ENCODE measurements at places on chromosomes 1 and 21.

- no peak for DNase-seq
Observed at GRCh38 chr1:151944857-151945575, 35.7 kb upstream of the THEM4 start.

DNA sequence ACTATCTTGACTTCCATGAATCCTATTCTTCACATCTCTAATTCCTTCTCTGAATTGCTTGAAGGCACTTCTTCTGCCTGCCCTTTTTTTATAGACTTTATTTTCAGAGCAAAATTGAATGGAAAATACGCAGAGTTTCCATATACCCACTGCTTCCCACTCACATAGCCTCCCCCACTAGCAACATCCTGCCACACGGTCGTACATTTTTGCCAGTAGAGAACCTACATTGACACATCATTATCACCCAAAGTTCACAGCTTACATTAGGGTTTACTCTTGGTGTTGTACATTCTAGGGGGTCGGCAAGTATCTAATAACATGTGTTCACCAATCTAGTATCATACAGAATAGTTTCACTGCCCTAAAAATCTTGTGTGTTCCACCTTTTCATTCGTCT is 12.3 kb downstream of the EEIG2 start:
- no peak for DNase-seq

DNA sequence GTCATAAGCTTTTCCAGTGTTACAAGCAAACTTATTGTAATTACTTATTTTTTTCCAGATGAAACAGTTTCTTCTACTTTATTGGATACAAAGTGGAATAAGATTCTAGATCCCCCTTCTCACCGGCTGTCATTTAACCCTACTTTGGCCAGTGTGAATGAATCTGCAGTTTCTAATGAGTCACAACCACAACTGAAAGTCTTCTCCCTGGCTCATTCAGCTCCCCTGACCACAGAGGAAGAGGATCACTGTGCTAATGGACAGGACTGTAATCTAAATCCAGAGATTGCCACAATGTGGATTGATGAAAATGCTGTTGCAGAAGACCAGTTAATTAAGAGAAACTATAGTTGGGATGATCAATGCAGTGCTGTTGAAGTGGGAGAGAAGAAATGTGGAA is 95.5 kb downstream of the ZFYVE9 start:
- peak; percentile 63 for DNase-seq

DNA sequence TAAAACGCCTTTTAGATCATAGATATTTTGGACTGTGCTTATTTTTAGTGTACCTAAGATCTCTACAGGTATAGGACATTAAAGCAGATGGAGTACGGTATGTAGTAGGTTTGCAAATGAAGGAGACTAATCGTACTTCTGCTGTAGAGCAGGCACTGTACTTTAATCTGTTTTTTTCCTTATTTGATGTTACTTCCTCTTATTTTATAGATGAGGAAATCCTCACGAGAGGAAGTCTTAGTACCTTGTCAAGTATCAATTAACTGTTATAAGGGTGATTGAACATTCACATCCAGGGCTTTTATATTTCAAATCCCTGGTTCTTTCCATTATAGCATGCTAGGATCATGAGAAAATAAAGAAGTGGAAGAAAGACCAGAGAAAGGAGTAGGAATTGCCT is 41.1 kb downstream of the CACHD1 start:
- no peak for DNase-seq

DNA sequence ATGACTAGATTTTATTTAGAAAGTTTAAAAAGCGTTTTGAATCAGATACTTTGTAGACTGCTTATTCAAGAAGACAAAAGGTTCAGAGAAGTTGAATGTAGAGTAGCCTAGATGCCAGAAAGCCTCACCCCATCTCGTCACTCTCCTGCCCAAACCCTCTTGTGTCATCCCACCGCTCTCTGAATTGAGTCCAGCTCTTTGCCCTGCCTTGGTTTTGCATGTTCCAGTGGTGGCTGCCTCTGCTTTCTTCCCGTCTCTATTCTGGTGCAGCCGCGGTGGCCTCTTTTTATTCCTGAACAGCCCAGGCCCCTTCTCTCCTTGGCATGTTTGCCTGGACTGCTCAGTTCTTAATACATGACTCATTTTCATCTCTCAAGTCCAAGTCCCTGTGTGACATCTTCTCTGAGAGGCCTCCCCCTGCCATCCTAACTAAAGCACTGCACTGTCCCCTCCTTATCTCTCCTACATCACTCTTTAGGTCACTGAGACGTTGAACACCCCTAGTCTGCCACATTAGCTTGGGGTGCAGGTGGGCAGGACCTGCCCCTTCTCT is 22.9 kb downstream of the PRDM2 start:
- DNase-seq: no peak

DNA sequence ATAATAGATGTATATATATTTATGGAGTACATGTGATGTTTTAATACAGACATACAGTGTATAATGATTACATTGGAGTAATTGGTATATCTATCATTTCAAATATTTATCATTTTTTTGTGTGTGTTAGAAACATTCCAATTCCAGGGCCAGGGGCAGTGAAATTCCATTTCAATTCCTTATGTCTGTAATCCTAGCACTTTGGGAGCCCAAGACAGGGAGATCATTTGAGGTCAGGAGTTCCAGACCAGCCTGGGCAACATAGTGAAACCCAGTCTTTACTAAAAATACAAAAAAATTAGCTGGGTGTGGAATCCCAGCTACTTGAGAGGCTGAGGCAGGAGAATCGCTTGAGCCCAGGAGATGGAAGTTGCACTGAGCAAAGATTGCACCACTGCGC is 30.4 kb upstream of the PDC start:
- DNase-seq: no peak

DNA sequence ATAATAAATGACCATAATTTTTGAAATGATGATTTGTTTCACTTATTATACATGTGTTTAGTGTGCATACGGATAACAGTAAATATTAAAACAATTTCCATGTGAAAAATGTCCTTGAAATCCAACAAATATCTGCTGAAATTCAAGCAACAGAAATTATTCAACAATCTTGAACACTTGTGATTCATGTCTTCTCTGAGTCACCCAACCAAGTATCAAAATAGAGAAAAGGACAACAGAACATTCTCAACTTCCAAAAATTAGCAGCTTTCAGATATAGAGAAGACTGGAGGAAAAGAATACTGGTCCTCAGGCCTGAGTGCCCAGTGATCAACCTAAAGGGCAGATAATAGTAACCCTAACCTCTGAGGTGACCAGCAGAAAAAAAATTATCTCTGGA is 90.8 kb downstream of the VAV3 start:
- no peak for DNase-seq

- DNase-seq: no peak
Observed at GRCh38 chr1:53398576-53399365, 60.4 kb upstream of the DMRTB1 start.

DNA sequence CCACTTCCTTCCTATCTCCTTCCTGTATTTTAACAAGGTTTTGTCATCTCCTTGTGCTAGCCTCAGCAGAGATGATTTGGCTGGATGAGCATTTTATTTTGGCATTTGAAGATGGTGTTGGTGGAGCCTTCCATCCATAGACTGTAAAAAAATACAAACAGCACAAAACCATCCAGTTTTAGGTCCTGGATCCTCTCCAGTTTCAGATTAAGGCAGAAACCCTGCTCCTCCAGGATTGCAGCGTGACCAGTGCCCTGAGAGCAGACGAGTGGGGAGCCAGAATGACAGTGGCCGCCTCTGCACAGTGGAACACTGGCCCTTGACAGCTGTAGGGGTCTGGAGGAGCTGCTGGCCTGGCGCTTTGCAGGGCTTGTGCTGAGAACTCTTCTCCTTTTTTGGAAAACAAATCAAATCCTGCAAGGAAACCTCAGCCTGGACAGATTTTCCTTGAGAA is 72.2 kb upstream of the GADD45A start:
- no peak for DNase-seq

- no peak for DNase-seq
Observed at GRCh38 chr1:4161366-4162006, 261.4 kb upstream of the C1orf174 start.

DNA sequence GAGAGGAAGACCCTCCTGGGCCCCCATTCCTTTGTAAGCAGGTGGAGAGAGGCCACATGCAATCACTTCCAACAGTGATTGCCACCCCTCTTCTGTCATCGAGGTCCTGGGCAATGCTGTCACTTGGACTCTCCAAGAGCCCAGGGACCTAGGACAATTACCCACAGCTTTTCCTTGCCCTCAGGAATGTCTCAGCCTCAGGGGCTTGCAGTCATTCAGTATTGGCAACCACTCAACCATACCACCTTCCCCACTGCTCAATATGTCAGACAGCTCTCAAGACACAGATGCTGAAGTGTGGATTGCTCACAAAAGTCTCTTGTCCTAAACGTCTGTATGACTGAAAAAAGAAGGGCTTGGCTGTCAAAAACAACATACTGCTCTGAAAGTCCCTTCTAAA is 87.8 kb downstream of the PTPN14 start:
- DNase-seq: no peak

DNA sequence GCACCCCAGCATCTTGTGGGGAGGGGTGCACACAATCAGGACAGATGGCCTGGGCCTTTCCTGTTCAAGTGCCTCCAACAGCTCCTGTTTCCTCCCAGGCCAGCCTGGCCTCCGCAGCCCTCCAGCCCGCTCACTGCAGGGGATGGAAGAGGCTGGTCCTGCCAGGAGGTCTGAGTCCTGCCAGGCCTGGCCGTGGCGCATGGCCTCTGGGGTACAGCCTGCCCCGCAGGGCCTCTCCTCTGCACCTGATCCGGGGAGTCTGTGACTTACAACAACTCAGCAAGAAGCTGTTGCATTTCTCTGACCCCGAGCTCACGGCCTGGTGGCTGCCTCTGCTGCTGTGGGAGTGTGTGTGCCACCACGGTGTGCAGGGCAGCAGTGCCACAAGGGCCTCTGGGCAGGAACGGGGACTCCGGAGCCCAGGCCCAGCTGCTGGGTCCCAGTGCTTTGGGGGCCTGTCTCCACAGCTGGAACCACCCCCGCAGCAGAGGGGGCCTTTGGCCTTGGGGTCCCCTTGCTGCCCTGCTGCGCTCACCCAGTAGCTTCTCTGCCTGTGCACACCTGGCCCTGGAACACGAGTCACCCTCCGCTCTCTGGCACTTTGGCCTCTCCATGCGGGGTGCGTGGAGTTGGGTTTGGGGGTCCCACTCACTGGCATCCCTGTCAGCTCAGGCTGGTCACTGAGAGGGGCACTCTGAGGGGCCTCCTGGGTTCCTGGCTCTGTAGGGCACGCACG is 17.4 kb upstream of the LRRC3 start:
- no peak for DNase-seq

DNA sequence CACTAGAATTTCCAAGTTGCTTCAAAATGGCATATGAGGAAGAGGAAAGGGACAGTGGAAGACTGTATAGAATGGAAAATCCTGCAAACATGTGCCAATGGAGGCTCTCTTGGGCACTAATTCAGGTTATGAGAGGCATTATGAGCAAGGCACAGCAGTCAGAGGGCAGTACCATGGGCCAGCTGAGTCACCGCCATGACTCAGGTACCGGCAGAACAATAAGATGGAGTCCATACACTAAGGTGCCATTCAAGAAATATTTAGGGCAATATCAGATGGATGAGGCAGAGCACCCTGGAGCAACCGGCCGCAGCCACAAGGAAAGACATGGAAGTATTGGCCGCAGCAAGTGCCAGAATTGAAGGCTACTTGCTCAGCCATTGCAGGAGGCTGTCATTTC is 25.6 kb upstream of the VAV3 start:
- no peak for DNase-seq

- DNase-seq: no peak
Observed at GRCh38 chr1:71796006-71796405, 486.3 kb downstream of the NEGR1 start.

DNA sequence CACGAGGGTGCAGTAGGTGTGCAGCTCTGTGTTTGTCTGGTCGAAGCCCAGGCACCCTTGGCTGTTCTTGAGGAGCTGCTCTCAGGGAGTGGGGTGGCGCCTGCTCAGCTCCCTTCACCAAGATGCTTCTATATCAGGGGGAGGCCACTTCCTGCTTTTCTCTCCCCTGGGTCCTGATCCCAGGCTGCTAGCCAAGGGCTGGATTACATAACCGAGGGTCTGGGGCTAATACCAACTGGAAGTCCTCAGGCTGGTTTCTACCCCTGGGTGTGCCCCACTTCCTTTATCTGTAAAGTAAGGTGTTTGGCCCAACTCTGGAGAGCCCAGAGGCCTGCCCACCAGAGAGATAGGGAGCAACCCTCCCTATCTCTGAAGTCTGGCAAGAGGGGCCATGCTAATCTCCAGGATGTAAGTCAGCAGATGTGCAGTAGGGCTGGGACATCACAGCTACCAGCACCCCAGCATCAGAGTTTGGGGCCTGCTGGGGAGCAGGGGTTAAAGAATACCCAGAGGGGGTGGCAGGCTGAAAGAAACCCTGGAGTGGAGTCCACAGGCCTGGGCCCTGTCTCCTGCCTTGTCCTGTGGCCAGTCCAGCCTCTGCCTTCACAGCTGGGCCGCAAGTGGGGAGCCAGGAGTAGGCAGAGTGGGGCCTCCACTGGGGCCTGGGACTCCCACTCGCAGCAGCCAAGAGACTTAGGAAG is 2.1 kb downstream of the SELENBP1 start:
- DNase-seq: no peak

DNA sequence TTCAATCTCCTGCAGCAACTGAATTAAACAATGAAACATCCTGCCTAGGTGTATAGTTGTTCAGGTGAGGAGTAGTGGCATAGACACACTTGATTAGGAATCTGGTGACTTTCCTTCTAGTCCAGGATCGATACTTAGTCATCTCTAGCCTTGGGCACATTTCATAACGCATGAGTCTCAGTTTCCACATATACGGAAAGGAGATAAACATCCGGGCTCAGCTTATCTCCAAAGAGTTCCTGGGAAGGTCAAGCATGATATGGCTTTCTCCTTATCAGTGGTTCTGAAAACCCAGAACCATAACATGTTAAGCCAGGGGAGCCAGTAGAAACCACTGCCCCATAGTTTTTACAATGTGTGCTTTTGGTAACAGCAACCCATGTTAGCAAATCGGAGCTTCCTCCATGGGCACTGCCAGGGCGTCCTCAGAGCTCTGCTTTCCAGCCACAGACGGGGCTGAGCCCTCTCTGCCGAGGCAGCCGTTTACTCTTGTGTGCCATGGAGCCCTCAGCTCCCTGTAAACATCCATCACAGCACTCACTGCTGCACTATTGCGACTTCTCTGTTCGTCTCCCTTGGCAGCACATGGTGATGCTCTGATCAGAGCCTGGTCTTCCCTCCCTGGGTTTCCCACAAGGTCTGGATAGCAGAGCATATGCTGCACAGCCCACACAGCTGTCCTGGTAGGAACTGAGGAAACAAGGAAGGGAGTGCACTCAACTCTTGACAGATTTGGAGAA is 34.6 kb downstream of the RUNX1 start:
- no peak for DNase-seq

- DNase-seq: no peak
Observed at GRCh38 chr1:204598319-204598969, 82.2 kb downstream of the MDM4 start.

- no peak for DNase-seq
Observed at GRCh38 chr1:109113590-109114341, at the start of gene ELAPOR1. Gene ELAPOR1, plus strand, starts transcription at chr1:109114115. Its CDS starts 69 bp downstream, at chr1:109114184.

DNA sequence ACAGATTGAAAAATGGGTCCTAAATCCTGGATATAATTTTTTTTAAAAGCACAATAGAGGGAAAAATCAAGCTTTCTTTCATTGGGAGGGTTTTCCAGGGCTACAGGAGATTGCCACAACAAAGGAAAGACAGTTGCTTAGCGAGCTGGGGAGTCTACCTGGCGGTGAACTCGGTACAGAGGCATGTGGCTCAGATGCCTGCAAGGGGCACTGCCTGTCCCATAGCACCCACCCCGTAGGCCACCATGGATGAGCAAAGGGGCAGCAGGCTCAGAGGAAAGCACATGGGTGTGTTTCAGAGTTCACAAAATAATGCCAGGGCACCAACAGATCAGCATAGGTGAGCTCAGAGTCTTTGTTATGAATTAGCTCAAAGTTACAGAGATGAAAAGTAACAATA is 79.5 kb downstream of the PCNX2 start:
- no peak for DNase-seq

- DNase-seq: no peak
Observed at GRCh38 chr1:209850342-209850979, 22.7 kb downstream of the UTP25 start.

Measured in astrocyte of the cerebellum (primary cell).